Breast epithelium (tissue), 4 donors: ENCODE measurements at places on chromosomes 7 and 10. TPM values are rescaled to one million over a fixed set of nuclear protein-coding genes. Genes with fewer than 3 reads are reported as not detected.

GRCh38 chr10:24706479-24707118 is 17.1 kb downstream of the ARHGAP21 start:
- H3K27me3 ChIP-seq: no peaks in the 10 kb centered on the region
- peaks cover 7% of the 10 kb centered on the region for H3K4me1 ChIP-seq
- DNase-seq: no peak
- peak overlapping the region; percentile 45 for H3K27ac ChIP-seq

DNA sequence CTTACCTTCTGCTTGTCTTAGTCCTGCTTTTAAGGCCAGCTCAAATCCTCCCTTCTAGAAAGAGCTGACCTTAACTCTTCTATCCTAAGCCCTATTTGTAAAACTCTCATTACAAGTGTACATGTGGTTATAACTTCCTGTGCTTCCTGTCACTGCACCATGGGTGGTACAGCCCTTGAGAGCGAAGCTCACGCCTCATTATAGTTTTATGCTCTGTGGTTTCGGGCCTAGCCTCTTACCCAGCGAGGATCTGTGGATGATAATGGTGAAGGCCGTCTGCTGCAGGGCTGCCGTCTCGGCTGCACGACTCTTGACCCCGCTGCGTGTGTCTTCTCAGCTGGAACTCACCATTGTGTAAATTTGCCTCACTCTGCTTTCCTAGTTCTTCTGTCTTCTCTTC is 74.6 kb downstream of the CUL1 start:
- DNase-seq: no peak
- H3K4me1 ChIP-seq: no peaks in the 10 kb centered on the region
- H3K4me3 ChIP-seq: no peak overlapping the region
- no peak overlapping the region for H3K27ac ChIP-seq

GRCh38 chr10:11397980-11398580 is 213.4 kb downstream of the USP6NL start:
- no peak for DNase-seq
- no peak overlapping the region for H3K27ac ChIP-seq
- no peaks in the 10 kb centered on the region for H3K4me1 ChIP-seq
- no peaks in the 10 kb centered on the region for H3K27me3 ChIP-seq
- no peak overlapping the region for H3K4me3 ChIP-seq

DNA sequence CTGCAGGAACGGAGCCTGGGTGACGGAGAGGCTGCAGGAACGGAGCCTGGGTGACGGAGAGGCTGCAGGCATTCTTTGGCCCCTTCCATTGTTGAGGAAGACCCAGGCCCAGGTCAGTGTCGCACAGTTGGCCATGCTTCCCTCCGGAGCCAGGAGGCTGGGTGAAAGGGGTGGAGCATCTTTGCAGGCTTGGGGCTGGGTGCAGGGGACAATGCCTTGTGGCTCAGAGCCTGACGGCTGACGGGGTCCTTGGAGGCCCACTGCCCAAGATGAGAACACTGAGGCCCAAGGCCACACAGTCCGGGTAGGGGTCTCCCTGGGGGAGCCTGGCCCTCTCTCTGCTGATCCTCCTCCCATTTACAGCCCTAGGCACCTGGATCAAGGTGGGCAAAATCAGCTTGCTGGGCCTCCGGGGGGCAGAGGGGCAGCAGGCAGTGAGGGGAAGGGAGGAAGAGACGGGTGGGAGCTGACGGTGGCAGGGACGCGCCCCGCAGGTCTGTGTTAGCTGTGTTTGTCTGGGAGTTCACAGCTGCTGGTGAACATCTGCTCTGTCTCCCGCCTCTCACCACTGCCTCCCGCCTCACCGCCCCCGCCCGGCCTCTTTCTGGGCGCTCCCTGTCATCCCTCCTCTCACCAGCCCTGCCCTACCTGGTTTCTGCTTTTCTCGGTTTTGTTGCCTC is 30.6 kb upstream of the PCBD1 start:
- H3K4me1 ChIP-seq: no peaks in the 10 kb centered on the region
- no peaks in the 10 kb centered on the region for H3K27me3 ChIP-seq
- H3K27ac ChIP-seq: no peak overlapping the region
- DNase-seq: no peak
- no peak overlapping the region for H3K4me3 ChIP-seq
- H3K36me3 ChIP-seq: no peaks in the 10 kb centered on the region

Gene SSBP1
- 112 TPM for total RNA-seq

Gene DOCK1
- 69.2 TPM for total RNA-seq

Gene PLCE1
- total RNA-seq: 7.0 TPM
